Urothelium cell line (cell line): ENCODE measurements at places on chromosomes 11 and 22.

GRCh38 chr11:3994030-3994640 is 100.5 kb upstream of the RRM1 start:
- peak; percentile 21 for DNase-seq

DNA sequence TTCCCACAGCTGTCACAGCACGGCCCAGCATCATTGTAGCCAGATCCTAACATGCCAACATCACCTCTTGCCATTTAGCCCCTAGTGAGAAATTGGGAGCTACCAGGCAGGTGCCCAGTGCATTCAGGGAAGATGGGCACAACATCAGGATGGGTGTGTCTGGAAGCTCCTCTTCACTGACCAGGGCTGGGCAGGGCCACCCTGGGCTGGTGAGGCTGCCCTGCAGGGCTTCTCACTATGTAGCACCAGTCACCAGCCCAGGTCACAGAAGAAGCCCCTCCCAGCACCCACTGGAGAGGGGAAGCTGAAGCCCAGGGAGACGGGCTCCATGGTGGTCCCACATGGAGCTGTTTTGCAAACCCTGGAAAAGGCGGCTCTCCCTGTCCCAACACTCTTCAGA is 13.9 kb downstream of the ZNF74 start:
- no peak for DNase-seq

DNA sequence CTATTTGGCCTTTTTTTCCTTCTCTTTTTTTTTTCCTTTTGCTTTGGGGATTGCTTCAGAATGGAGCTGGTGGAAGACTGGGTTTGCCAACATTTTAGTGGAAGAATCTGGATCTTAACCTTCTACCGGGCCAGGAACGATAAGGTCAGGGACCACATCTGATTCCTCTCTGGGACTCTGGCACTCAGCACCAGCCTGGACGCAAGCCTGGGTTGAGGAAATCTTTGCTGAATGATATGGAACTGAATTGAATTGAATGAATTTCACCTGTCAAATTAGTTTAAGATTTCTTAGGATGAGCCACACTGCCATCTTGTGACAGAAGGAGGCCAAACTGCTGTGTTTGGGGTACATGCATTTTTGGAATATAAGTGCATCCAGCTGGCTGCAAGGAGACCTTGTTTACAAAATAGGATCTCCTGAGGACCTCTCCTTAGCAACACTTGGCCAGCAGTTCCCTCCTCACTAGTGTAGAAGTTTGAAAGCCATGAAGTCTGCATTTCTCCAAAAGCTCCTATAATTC is 30.4 kb downstream of the TPBGL start:
- DNase-seq = peak; percentile 41

GRCh38 chr11:73296501-73297230 is 11.4 kb upstream of the ARHGEF17 start:
- no peak for DNase-seq

DNA sequence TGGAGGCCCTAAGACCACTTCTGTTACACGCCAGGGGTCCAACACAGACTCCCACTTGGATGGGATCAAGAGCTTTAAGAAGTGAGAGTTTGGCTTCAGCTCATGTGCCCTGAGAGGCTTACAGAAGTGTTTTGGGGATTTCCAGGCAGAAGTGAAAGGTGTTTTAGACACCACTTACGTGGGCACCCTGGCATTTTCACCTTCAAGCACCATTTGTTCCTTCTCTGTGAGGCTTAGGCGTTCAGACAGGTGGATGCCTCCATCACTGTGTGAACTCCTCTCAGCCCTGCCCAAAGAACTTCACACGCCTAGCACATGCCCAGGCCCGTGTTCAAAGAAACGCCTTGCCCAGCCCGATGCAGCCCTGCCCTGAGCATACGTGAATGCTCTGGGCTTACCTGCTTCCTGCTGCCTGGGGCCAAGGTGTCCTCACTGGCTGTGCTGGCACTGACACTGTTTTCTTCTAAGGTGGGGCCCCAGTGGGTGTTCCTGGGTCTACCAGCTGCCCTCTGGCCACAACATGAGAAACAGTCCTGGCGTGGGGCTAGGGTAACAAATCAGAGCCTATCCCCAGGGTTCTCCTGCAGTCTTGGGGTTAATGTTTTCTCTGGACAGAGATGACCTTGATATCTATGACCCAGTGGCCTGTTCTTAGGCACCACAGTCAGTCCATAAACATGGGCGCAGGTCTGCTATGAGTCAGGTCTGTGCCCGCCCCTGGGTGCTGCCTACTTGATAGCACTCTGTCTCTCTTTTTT is 34.0 kb downstream of the AMPD3 start:
- DNase-seq = no peak

DNA sequence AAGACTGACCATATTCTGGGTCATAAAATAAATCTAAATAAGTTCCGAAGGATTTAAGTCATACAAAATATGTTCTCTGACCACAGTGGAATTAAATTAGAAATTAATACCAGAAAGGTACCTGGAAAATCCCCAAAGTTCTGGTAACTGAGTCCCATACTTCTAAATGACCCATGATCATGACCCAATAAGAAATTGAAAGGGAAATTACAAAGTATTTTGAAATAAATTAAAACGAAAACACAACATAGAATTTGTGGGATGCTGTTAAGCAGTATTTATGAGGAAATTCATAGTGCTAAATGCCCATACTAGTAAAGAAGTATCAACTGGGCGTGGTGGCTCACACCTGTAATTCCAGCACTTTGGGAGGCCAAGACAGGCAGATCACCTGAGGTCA is 23.4 kb upstream of the IL10RA start:
- DNase-seq = no peak

DNA sequence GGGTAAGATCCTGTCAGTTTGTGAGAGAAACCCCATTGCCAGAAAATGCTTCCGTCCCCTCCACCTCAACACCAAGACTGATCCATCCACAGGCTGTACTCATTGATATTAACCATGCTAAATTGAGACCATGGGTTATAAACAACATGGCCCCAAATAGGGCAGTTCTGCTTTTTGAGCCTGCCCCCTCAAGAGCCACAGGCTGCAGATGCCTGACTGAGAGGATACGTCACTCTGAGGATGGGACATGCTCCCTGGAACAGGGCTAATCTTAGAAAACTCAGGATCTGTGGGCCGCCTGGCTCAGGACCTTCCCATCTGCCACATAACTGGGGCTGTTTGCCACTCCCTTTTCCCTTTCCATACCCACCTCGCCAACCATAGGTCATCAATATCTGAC is 99.8 kb downstream of the MICAL2 start:
- no peak for DNase-seq

DNA sequence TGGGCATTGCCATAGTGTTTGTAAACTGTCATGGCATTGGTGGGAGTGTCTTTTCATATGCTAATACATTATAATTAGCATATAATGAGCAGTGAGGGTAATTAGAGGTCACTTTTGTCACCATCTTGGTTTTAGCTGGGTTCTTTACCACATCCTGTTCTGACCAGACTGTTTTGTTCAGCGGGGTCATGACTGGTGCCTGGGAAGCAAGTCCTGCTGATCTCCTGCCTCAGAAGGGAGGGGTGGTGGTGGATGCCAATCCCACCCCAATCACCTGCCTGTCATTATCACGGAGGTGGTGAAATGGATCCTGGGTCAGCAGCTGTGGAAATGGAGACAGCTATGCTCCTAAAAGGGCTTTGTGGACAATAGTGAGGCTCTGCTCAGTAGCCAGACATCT is 31.2 kb downstream of the IL18 start:
- peak; percentile 25 for DNase-seq

DNA sequence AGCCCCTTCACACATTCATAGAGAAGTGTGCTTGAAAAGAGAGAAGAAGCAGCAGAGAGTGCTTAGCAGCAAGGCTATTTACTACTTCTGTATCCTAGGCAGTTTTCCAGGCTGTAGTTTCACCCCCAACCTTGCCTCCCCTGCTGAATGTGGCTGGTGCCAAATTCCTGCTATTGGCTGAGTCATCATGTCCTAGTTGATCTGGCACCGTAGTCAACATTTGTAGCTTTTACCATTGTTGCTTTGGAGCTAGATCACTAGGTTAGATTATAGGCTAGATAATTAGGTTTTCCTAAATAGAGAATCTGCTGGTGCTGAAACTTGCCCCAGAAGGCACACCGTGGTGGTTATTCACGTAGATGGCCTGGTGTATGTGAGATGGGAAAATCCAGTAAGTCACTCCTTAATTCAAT is 32.7 kb downstream of the ARHGAP42 start:
- peak; percentile 73 for DNase-seq

DNA sequence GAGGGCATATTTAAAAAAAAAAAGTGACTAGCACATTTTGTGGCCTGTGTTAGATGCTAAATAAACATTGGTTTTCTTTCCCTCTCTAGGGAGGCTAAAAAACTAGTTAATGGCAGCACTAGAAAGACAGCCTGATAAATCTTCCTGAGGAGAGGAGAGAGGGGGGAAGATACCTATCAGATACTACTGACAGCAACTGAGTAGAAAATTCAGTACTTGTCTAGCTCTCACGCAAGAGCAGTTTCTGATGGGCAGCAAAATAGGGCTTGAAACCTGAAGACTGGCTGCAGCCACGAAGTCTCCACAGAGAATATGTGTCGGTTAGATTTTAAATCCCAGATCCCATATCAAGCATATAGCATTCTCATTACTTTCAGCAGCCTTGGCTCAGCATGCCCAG is 388.2 kb downstream of the KCNA4 start:
- no peak for DNase-seq

GRCh38 chr11:20477418-20478090 is 90.0 kb downstream of the PRMT3 start:
- DNase-seq = no peak

GRCh38 chr22:26245001-26245400 is 75.7 kb downstream of the SEZ6L start:
- no peak for DNase-seq

DNA sequence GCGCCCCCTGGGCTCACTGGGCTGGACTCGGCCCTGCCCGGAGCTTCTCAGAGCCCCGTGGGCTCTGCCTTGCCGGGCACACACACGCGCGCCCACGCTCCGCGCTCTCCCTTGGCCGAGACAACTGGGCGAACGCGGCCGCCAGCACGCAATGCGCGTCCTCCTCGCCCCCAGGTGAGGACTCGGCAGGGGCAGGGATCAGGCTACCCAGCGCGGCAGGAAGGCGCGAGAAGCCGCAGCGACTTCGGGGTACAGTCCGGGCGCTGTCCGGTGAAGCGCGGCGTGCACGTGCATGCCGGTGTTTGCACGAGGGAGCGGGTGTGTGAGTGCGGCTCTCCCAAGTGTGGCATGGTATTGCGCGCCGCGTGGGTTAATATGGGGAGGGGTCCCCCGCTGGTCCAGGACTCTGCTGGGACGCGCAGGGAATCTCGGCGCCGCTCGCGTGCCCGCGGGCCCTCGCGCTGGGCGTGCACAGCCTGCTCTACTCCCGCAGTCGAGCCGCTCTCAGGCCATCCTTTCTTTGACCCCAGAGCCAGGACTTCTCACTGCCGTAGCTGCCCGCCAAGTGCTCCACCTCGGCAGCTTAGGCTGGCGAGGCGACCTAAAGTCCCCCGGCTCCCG is 5.4 kb downstream of the WNT7B start:
- no peak for DNase-seq

DNA sequence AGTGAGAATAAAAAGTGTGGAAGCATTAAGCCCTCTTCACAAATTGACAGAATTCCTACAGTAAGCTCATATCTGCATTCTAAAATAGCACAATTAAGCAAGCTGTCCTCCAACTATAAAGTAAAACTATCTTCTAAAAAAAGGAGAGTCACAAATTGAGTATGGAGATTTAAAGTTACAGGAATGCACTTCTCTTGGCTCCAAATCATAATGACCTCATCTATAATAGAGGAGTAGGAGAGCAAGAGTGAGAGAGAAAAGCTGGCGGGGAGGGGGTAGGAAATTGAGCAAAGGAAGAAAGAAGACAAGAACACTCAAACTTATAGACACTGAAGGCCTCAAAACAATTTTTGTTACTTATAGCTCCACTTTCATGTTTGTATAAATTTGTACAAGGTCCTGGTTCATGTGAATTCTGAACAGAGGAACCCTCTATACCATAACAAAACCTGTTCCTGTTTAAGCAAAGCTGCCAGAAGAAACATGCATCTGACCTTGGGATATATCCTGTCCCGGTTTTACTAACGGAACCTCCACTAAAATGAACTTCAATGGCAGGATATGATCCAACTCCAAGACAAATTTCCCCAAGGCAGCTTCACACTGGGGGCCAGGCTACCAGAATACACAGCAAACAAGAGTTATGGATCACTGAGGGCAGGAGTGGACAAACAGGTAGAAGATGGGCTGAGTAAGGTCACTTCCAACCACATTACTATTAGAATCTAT is 37.2 kb downstream of the SLC35F2 start:
- no peak for DNase-seq

GRCh38 chr22:29069463-29069862 is 3.4 kb upstream of the KREMEN1 start:
- no peak for DNase-seq

DNA sequence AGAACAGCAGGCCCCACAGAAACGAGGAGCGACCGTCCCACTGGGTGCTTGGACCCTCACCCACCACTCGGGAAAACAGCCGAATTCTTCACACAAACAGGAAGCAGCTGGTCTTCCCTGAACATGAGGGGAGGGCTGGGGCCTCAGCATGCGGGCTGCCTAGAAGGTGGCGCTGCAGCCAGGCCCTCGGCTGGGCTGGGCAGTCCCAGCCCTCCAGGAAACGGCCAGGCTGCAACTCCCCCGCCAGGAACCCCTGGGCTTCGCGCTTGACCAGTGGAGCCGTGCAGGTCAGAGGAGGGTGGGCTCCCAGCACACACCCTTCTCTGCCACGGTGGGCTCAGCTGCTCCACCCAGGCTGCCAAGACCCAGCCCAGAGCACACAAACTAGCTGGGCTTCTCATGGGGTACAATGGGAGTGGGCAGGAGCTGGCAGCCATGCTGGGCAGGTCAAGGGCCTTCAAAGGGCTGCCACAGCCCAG is 29.6 kb downstream of the IGF2 start:
- DNase-seq = no peak

DNA sequence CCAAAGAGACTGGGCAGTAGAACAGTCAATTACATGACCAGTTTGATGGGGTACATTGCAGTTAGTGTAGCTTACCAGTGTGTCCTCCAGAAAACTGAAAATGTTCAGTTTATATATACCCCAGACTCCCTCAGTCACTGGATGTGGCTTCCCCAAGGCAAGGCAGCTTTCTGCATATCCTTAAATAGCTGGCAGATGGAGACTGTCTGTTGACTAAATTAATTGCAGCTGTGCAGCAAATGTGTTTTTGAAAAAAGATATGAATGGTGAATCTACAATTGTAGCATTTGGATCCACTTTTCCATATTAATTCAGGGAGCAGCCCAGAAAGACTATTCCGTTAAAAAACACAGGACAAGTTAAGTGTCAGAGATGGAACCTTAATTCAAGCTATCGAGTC is 565.1 kb upstream of the CCDC179 start:
- DNase-seq = no peak

- DNase-seq = no peak
Measured at GRCh38 chr11:131246663-131247062, 123.8 kb upstream of the NTM start.

GRCh38 chr11:116776522-116776984 is 3.8 kb upstream of the BUD13 start:
- no peak for DNase-seq

- DNase-seq = peak; percentile 58
Measured at GRCh38 chr11:17735818-17736578, 1.4 kb downstream of the KCNC1 start.

- DNase-seq = no peak
Measured at GRCh38 chr22:36425977-36426523, 38.3 kb upstream of the MYH9 start.
